ENCODE measurements at places on chromosomes 6 and 20.

GRCh38 chr6:165694296-165694695, 31.3 kb upstream of the PDE10A start:
- DNase-seq, result no peak

DNA sequence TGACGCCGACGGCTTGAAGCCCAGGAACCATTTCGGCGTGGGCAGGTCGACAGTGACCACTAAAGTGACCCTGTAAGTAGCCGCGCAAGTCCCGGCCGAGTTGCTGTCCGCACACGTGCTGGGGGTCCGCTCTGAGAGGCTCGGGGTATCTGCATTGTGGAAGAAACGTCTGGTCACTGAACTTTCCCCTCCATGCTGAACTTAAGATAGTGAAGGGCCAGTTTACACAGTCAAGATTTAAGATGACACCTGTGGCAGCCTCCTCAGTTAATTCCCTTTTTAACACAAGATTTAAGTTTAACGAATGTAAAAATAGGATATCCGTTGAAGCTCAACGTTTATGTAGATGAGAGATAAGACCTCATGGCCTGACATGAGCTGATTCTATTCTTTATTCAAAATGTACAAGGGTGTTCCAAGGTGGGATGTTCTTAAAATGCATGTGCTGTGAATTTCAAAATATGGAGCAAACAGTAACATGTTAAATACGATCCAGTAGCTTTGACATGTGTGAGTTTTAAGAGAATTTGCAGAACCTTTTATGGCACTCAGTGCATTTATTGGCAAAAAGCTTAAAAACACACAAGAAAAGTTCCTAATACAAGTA, 116.2 kb downstream of the RTN4IP1 start:
- no peak for DNase-seq

GRCh38 chr6:106924694-106925523, 49.6 kb downstream of the CD24 start:
- no peak for DNase-seq

GRCh38 chr20:57382516-57382915, 8.7 kb upstream of the RBM38 start:
- DNase-seq, result no peak

GRCh38 chr20:63102721-63103375, 96.1 kb upstream of the BHLHE23 start:
- DNase-seq, result no peak

DNA sequence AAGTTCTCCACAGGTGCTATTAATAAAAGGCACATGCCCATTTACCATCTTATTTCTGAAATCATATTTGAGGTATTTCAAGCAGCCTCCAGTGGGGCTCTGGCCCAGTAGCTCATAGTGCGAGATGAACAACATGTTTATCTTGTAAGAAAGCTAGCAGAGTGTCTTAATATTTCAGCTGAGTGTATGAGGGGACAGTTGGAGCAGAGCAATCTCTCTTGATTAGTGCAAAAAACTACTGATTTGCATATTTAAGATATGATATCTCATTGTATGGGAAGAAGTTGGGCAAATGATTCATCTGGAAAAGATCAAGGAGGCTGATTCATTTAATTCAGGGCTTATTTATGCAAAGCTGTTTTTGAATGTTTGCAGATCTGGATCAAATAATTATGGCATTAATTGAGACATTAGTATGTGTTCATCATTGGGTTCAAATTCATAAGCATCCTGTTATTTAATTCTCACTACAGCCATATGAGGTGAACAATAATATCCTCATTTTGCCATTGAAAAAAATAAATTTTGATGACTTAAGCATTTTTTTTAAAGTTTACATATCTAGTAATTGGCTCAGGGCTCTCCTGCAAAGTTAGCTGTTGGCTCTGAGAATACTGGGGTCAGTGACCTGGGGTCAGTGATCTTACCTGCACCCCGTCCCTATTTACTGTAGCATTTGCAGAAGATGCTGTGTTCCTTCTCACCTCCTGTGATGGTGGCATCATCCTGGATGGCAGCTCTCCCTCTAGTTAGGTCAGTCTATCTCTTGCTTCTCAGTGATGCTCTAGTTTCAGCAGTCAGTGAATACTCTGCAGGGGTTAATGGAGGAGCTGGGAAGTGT, 24.1 kb upstream of the GCLC start:
- no peak for DNase-seq

DNA sequence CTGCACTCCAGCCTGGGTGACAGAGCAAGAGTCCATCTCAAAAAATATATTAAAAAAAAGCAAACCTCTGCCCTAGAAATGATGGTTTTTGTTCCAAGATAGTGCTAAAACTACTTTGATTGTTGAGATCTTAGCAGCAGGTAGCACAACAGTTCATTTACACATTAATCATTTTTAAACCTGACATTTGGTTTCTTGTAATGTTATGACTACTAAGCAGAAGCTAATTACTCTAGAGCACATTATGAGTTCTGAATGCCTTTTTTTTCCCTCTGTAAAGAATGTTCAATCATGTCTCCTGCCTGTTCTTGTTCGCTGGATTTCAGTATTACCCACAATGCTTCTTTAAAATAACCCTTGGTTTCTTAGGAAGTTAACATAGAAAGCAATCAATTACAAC, 24.7 kb upstream of the PHF3 start:
- no peak for DNase-seq

DNA sequence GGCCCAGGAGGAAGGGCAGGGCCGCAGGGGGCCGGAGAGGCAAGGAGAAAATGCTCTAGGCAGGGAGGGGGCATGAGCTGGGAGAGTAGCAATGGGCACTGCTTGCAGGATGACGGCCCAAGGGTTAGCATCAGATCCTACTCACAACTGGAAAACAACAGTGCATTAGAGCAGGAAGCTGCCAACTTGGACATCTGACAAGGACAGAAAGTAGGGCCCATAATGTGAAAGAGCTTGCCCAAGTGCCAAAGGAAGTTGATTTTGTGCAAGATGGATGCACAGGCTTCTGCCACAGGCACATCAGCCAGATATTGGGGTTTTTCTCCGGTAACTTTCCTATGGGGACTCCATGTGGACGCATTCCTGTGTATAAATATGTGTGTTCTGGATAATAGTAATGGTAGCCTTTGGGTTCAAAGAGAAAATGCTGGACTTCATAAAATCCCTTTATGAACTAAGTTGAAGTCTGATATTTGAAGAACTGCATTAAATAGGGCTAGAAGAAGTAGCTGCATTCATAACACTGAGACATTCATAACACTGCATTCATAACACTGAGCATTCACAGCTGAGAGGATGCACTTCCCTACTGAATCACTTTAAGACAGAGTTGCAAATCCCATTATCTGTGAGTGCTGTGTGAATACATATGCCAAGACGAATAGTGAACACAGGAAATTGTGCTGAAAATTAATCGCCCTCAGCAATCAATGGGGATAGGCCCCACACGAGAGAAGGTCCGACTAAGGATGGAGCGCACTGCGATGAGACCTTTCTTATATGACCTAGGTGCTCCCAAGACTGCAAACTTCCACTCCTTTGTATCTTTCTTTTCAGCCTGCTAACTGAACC, 235.6 kb upstream of the PRDM1 start:
- no peak for DNase-seq

DNA sequence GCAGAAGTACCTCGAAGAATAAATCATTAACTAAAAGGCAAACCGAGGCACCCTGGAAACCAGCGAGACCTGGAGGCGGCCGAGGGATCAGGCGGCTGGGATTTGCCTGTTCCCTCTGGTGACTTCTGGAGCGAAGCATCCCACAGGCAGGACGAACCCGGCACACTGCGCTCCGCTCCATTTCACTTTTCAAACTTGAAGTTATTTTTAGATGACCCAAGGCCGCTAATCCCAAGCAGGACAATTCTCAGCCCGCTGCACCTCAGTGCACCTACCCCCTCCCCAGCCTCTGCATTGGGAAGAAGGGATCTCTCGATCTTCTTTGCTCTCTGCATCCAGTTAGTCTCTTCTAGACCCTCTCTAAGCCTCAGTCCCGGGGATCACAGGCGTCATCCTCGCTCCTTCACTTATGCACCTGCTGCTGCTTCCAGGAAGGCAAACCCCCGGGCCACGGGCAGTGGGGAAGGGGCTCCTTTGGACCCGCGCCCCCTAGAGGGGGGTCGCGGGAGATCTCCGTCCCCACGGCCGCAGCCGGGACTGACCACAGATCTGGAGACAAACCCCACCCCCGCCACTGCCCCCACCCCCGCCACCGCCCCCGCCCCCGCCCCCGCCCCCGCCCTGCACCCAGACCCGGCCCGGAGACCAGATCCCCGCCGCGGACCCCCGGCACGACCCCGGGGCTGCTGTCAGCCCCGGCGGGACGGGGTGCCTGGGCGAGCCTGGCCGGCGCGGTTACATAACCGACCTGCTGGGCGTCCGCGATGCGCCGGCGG, 636 bp downstream of the RCAN2 start:
- no peak for DNase-seq

GRCh38 chr6:16271428-16271827, 33.0 kb downstream of the GMPR start:
- DNase-seq, result no peak

DNA sequence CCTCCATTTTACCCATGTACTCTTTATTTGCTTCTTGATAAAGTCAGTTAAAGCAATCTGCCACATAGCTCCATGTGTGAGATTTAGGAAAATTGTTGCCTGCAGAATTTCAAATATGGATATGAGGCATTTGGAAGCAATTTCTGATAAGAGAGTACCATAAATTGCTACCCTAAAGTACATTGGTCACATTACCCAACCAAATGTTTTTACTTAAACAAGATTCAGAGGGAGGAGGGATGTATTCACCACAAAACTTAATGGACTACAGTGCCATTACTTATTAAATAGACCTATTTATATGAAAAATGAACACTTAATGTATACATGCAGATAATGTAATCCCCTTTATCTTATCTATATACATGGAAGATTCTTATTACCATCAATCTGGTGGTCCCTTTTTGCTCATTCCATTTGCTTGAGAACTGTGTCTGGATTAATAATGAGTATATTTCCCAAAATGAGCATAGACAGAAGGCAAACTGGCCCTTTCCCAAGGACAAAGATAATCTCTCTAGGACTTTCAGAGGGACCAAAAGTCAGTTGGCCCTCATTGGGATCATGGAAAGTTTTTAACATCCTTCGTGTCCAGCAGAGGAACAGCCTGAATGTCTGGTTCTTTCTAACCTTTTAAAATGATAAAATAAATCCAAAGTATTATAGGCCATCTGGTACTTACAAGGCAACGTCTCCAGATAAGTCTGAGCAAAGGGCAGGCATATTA, 526.4 kb downstream of the CBLN4 start:
- DNase-seq, result no peak

GRCh38 chr6:493840-494239, 102.3 kb downstream of the IRF4 start:
- DNase-seq, result no peak

- no peak for DNase-seq
These were observed 254.8 kb downstream of the CDC5L start for GRCh38 chr6:44642349-44642748.

GRCh38 chr6:56689663-56690062, 47.0 kb upstream of the DST start:
- DNase-seq, result no peak

- DNase-seq, result peak; percentile 1
These were observed 51.4 kb downstream of the TXLNB start for GRCh38 chr6:139240161-139241010.

GRCh38 chr6:127148511-127148910, 30.0 kb downstream of the RSPO3 start:
- no peak for DNase-seq

DNA sequence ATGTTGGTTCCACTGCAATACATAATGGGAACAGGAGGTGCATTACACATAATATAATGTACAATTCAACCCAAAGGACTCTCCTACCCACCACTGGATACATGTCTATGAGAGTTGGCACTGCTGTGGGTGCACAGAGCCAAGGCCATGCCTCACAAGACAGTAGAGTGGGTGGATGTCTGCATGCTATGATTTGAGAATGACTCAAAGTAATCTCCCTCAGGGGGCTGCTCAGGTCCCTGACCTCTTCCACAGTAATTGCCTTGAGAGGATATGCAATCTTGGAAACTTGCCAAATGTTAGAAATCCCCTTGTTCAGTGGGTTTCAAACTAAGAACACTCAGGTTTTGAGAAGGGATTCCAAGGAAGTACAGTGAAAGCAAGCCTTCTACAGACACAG, 79.0 kb downstream of the ANKEF1 start:
- DNase-seq, result peak; percentile 31

GRCh38 chr6:40910260-40910893, 128.6 kb downstream of the UNC5CL start:
- no peak for DNase-seq

- DNase-seq, result no peak
These were observed 51.5 kb upstream of the ARID1B start for GRCh38 chr6:156725712-156726111.

Data from NCI-H524 (cell line).